ENCODE measurements at places on chromosomes 1 and 21.
A peak's percentile ranks its signal among the peaks of the same experiment; 100 is the strongest.

DNA sequence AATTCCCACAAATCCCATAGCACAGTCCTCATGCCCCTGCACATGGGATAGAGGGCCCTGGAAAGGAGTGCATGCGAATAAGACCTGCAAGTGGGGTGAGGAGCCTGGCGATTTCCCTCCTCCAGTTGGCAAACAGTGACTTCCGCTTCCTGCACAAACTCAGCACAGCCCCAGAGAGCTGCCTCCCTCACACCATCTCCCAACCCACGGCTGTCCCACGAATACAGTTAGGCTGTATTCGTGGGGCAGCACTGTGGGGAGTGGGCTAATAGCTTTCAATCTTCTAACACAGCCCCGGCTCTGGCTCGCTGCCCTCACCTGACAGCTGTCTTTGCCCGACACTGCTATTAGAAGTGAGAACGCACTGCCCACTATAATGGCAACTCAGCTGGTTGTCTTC is 28.2 kb upstream of the CNTN2 start:
- no peak for DNase-seq

DNA sequence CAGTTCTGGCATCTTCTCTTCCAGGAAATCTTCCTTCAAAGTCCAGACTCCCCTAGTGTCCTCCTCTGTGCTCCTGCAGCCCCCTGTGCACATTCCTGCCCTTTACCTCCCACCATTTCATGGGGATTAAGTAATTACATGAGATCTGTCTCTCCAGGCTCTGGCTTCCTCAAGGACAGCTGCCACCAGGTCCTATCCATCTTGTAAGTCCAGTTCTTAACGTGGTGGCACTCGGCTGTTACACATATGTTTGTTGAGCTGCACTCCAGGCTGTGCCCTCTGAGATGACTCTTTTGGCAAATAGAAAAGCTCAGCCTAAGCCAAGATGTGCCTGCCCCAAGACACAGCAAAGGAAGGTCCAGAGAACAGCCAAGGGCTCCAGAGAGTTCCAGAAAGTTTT is 57.4 kb upstream of the CAMK1G start:
- no peak for DNase-seq

- DNase-seq = peak; percentile 53
Observed at GRCh38 chr1:200429221-200429751, 19.4 kb upstream of the ZNF281 start.

DNA sequence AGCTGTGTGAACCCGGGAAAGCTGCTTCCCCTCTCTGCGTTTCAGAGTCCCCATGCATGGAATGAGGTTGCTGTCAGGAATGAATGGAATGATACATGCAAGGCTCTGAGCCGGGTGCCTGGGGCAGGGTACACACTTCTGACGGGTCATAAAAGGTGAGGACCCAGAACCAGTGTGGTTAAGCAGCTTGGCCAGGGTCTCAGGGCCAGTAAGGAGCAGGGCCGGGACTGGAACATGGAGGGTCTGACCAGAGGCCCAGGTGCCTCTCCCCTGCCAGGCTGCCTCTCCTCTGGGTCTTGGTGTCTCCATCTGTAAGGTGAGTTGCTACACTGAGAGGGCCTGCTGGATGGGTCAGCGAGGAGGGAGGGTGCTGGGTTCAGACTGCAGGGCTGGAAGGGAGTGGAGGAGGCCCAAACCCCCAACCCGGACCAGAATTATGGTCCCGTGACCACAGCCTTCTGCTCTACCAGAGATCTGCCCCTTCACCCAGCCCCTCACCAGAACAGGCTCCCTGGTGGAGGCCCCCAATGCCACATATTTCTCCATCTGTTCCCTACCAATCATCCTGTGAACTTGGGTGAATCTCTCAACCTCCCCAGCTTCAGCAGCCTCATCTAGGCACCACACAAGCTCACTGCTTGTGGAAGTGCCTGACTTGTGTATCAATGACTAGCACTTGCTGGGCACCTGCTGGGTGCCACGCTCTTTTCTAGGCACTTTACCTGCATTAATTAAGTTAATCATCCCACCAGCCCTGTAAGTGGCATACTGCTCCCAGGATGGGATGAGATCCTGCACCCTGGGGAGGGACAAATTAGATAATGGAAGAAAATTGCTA is 16.2 kb upstream of the LRP8 start:
- peak; percentile 79 for DNase-seq

DNA sequence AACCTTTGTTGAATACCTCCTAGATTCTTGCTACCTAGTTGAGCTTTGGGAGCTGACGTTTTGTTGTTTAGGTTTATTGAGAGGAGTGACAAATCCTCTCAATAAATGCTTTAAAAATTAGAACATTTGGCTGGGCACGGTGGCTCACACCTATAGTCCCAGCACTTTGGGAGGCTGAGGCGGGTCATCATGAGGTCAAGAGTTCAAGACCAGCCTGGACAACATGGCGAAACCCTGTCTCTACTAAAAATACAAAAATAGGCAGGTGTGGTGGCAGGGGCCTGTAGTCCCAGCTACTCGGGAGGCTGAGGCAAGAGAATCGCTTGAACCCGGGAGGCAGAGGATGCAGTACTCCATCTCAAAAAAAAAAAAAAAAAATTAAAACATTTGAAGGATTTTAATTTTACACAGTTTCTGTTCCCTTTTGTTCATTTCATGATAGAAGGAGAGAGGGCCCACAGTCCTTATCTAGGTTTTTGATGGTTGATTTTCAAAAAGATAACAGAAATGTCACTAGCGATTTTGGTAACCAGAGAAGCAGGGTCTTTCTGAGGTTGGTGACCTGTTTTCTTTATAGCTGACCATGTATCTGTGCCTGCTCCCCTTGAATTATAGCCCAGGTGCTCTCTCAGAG is 44.2 kb upstream of the PIGV start:
- DNase-seq = no peak

DNA sequence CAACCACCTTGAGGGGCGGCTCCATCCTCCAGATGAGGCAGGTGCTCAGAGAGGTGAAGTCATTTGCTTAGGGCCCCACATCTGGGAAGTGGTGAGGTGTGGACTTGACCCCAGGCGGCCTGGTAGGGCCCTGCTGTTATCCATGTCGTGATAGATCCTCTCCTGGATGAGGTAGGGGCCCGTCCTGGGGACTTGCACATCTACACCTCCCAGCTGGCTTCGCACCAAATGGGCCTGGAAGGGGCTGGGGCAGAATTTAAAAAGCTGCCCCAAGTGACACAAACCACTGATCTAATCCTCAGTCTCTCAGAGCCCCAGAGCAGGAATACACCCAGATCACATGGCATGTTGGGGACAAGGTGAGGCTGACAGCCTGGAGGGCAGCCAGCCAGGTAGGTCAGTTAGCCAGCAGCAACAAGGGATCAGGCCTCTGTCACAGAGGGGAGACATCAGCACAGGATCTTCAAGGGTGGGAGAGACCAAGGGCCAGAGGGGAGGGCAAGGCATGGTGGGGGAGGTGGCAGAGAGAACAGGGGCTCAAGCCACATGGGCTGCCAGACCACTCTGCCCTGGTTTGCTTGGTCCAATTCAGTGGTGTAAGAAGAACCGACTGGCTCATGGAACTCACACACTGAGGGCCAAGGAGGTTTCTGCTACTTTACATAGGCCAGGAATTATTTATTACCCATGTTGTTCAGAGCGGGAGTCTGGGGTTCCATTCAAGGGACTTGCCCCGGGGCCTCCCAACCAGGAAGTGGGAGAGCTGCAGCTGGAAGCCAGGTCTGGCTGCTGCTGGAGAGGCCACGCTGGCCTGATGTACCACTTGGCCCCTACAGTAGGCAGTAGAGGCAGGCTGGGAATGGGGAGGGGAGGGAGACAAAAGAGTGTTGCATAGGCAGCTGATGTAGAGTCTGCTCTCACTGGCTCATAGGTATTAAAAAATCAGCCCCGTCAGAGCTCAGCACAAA is 12.1 kb downstream of the LRP8 start:
- no peak for DNase-seq

GRCh38 chr1:205210756-205211168 is 740 bp downstream of the DSTYK start:
- no peak for DNase-seq

GRCh38 chr1:39405358-39405757 is 86.1 kb upstream of the BMP8A start:
- no peak for DNase-seq

DNA sequence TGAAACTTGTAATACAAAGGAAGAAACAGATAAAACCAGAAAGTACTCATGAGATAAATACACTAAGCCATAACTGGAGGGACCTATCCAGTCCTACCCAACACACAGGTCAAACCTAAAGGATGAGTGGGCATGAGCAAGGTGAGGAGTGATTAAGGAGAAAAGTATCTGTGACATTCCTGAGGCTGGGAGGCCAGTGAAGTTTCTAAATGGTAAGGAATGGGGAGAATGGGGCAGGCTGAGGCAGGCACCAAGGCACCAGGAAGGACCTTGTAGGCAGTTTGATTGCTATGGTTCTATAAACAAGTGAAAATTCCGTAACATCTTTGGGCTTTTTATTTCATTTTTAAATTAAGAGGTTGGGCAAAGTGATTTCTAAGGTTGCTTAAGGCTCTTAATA is 10.4 kb downstream of the DDX59 start:
- DNase-seq = no peak

DNA sequence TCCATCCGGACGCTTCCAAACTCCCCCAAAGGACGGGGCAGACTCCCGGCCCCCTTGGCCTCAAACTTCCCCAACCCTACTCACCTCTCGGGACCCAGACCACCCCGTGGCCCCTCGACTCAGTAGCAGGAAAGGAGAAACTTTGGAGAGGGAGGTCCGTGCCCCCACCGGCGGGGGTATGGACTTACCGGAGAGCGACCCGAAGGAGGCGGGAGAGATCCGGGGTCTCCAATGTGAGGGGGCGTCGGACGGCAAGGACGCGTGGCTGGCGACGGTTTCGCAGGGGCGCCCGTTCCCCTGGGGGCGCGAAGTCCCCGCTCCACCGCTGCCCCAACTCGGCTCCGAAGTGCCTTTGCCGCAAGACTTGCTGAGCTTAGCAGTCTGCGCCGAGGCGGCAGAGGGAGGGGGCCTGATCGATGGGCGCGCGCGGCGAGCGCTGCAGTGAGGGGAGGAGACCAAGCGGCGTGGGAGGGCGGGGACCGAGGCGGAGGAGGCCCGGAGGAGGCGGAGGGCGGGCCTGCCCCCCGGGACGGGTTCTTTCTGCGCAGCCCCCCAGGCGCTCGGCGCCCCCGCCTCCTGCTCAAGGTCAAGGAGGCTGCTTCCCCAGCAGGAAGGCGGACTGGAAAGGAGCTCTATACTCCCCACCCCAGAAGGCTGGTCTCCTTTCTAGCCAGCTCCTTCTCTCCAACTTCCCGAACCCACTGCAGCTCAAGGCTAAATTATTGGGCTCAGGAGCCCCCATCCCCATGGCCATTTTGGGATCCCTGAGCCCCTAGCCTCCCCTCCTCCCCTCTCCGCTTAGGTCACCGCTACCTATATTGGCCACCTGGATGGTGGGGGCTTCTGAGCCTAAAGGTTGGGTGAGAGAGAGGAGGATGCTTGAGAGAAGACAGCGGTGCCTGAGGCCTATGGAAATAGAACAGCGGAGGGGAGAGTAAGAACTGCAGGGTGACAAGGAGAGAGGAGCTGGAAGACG is at the start of gene SYT2:
TSS of gene SYT2 (minus strand) at position 385 of the 976 bp plus-strand sequence. CDS start 104,682 bp downstream, outside the sequence.
- no peak for DNase-seq

GRCh38 chr1:6259491-6260362 is 1.2 kb downstream of the GPR153 start:
- DNase-seq = peak; percentile 95

- no peak for DNase-seq
Observed at GRCh38 chr1:234437423-234438171, 41.4 kb downstream of the TARBP1 start.

DNA sequence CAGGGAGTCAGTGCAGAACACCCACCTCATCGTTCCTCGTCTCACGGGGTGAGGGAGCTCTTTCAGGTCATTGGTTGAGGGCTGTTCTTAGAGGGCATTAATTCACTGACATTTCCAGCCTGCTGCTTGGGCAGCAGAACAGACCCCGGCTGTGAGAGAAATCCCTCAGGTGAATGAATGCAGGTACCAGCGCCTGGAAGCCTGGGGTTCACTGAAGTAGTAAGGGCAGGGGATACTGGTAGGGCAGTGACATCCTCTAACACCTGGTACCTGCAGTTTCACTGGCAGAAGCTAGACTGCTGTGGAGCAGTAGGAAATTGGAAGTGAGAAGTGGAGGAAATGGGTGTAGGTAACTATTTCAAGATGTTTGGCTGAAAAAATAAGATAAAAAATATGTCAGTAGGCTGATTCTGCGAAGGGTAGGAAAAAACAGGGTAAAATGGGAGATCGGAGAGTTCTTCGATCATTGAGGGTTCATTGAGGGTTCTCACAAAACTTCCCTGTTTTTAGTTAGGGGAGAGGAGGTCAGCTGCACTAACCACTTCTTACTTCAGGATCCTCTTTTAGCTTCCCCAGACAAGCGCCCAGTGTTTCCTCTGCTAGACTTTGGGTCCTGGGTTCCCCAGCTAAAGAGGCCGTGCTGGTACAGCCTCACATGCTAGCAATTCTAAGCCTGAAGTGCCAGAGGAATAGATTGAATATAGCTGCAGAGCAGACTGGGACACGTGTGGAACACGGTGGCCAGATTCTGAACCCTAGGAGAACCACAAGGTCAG is 55.2 kb downstream of the RNF220 start:
- no peak for DNase-seq

- no peak for DNase-seq
Observed at GRCh38 chr1:30846587-30846986, 62.0 kb downstream of the SDC3 start.

DNA sequence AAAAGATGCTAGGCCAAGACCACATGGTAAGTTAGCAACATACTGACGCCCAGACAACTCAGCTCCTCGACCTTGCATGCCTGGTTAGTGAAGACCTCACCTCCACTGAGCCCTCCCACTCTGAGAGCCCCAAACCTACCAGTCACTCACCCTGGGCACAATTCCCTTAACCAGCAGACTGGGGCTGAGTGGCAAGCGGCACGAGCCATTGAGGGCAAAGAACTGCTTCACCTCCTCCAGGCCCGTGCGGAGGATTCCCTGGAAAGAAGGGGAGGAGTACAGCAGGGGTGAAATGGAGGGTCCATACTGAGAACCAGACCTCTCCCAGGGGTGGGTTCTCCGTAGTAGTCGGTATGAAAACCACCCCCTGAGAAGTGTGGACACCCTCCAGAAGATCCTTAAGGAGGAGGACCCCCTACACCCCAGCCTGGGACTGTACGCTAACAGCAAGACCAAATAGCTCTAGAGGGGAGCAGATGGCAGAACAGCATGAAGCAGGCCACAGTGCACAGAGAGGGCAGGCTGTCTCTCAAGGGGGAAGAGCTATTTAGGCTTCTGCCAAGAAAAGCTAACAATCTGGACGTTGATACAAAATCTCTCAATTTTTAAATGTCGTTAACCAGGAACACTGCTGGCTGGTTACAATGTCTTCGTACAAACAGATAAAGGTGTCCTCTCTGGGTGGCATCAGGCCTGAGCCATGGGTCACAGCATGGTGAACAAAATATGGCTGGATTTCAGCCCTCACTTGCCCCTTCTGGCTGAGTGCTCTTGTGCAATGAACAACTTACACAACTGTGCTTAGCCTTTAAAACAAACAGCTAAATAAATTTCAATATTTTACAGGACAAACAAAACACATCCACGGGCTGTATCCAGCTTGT is 31.0 kb upstream of the PPP1R15B start:
- no peak for DNase-seq

GRCh38 chr1:175081983-175082382 is 14.3 kb downstream of the TNN start:
- peak; percentile 83 for DNase-seq

- DNase-seq = no peak
Observed at GRCh38 chr21:43302769-43303168, 124.2 kb downstream of the SIK1 start.

- DNase-seq = no peak
Observed at GRCh38 chr1:155342842-155343241, 22.1 kb downstream of the RUSC1 start.
